ENCODE measurements at places on chromosomes 6 and 20. TPM values are rescaled to one million over a fixed set of nuclear protein-coding genes. Genes with fewer than 3 reads are reported as not detected.

DNA sequence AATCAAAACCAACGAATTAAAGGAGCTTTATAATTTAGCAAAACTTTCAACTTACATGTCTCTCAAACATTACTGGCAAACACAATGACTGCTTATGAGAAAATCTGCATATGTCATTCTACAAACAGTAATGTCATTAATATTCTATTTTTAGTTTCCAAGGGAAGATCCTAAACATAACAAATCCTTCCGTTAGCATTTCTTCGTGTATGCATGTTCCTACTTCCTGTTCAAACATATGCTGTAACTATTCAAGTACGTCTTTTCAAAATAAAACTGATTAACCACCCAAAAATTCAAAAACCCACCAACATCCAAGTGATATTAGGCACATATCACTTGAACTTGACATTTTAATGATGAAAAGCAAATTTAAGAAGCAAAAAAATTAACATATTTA lies 131.3 kb downstream of the HACE1 start:
- no peak overlapping the region for H3K4me3 ChIP-seq
- no peak for DNase-seq
- H3K36me3 ChIP-seq: no peaks in the 10 kb centered on the region
- no peaks in the 10 kb centered on the region for H3K27me3 ChIP-seq
- H3K4me1 ChIP-seq: no peaks in the 10 kb centered on the region
- H3K27ac ChIP-seq: peak overlapping the region; percentile 13

DNA sequence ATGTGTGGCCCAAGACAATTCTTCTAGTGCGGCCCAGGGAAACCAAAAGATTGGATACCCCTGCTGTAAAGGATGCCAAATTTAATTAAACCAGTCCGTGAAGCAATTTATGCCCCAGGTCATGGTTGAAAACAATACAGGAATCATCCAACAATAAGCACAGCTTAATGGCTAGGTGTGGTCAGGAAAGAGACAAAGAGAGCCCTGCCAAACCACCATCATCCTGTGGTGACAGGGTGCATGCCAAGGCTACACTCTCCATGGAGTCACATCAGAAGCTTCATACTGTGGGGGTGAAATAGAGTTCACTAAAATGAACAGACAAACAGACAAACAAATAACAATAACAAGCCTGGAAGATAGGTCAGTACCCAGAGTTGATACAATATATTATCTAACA lies 62.7 kb downstream of the DZANK1 start:
- no peaks in the 10 kb centered on the region for H3K36me3 ChIP-seq
- no peaks in the 10 kb centered on the region for H3K4me1 ChIP-seq
- no peak for DNase-seq
- H3K27ac ChIP-seq: no peak overlapping the region

DNA sequence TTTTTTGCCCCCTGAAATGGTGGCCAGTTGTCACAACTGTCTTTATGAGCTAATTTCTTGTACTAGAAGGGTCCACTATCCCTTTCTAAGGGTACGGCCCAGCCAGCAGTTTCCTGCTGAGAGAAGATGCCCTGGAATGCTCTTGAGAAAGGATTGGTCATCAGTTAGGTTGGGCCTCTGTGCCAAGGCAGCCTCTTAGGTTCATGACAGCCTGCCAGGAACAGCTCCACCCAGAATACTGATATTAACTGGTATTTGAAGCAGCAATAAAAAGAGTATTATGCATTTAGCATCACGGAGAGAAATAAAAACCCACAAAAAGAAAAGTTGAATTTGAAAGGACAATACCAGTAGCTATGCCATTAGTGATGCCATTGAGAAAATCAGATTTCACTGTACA lies 9.0 kb upstream of the HINT3 start:
- no peaks in the 10 kb centered on the region for H3K36me3 ChIP-seq
- H3K4me1 ChIP-seq: peaks cover 48% of the 10 kb centered on the region
- H3K27ac ChIP-seq: peak overlapping the region; percentile 75
- H3K27me3 ChIP-seq: no peaks in the 10 kb centered on the region

GRCh38 chr20:45924391-45925261 lies 9.9 kb upstream of the PCIF1 start:
- peaks cover 47% of the 10 kb centered on the region for H3K4me1 ChIP-seq
- peak overlapping the region; percentile 71 for H3K27ac ChIP-seq
- DNase-seq: no peak
- H3K27me3 ChIP-seq: no peaks in the 10 kb centered on the region
- peak overlapping the region; percentile 7 for H3K4me3 ChIP-seq

HUS1B gene
- total RNA-seq: 1.1 TPM

DNA sequence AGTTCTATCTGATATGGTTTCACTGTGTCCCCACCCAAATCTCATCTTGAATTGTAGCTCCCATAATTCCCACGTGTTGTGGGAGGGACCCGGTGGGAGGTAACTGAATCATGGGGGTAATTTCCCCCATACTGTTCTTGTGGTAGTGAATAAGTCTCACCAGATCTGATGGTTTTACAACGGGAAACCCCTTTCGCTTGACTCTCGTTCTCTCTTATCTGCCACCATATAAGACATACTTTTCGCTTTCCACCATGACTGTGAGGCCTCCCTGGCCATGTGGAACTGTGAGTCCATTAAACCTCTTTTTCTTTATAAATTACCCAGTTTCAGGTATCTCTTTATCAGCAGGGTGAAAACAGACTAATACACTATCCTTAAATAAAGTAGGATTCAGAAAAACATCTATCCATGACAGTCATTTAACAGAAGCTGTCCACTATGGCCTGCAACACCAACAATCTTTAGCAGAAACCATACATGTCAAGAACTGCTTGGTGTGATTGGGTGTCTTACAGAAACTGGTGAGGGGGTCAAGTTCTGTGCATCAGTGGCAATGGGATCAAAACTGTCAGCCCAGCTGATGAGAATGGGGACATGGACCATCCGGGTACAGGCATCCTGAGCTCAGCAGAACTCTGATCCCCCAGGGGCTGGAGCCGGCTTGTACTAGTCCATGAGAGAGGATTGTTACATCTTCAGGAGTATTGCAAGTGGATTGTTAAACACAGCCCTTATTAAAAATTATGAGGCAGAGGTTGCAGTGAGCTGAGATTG lies 59.2 kb downstream of the SCML4 start:
- H3K27ac ChIP-seq: no peak overlapping the region
- no peaks in the 10 kb centered on the region for H3K27me3 ChIP-seq
- H3K4me3 ChIP-seq: no peak overlapping the region

MICB gene
- total RNA-seq: 13.8 TPM

- DNase-seq: peak; percentile 55
- H3K27me3 ChIP-seq: no peaks in the 10 kb centered on the region
- no peak overlapping the region for H3K27ac ChIP-seq
These were observed 157.2 kb downstream of the CD83 start for GRCh38 chr6:14274546-14275492.

DNA sequence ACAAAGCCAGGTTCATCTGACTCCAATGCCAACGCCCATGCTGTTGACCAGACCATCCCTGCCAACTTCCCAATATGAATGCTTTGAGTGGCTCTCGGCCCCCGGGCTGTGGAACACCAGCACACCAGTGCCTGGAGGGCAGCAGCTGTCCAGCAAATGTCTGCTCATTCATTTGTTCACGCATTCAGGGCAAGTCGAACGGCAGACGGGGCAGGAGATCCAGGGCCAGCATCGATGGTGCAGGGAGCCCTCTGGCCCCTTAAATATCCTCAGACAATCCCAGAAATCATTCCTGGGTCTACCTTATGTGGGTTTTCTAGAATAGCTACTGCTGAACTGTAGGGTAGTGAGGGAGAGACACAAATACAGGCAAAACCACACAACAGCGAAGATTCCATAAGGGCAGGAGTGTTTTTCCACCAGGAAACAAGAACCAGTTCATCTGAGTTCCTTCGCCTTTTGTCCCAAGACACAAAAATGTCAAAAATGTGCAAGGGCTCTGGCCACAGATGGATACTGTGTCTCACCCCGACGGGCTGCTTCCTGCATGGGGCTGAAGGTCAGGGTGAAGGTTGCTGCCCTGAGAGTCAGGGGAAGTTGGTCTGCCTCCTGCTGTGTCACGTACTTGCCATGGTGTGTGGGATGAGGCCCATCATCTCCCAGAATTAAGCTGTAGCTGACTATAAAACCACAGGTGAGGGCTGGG lies 15.5 kb downstream of the RIPOR3 start:
- no peak overlapping the region for H3K4me3 ChIP-seq
- no peaks in the 10 kb centered on the region for H3K36me3 ChIP-seq
- no peak for DNase-seq

SOX12 gene
- total RNA-seq: 9.8 TPM

- peaks cover 9% of the 10 kb centered on the region for H3K27me3 ChIP-seq
- no peak for DNase-seq
- no peak overlapping the region for H3K4me3 ChIP-seq
- H3K36me3 ChIP-seq: no peaks in the 10 kb centered on the region
- no peaks in the 10 kb centered on the region for H3K4me1 ChIP-seq
These were observed 9.6 kb downstream of the TBXT start for GRCh38 chr6:166157930-166158617.

FNDC1 gene
- total RNA-seq: 0.44 TPM

DNA sequence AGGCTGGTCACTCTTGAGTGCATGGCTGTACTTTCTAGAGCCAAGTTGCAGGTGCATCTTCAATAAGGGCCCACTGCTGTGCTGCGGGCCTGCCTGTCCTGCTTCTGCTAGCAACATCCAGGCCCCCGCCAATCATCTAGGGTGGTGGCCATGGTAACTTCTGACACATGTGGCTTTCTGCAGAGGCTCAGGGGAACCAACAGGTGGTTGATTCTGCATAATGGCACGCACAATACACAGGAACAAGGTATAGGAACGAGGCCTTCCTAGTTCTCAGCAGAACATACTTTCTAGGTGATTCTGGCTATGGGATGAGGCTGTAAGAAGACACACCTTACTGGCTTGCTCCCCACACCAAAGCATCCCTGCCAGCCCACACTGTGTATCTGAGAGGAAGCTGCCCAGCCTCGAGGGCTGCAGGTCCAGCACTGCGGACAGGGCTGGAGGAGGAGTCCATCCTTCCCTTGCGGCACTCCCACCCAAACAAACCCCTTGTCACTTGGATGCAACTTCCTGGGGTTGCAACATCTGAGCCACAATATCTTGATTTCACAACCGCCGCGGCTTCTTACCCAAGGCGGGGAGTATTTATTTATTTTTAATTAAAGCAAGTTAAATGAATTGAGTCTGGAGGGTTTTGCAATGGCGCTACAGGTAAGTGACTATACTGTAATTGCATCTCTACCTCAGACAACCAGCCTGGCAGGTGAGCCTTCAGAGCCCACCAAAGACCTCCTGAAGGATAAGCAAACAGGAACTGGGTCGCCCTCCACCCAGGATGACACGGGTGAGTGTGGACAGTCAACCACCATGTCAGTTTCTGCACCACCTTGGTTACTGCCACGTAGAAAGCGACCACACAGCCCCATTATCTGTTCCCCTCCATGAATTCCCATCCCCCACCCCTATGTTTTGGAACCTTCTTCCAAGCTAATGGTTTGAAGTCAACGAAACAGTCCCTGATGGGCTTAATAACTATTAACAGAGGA lies 49.6 kb downstream of the SULF2 start:
- DNase-seq: peak; percentile 83
- H3K36me3 ChIP-seq: no peaks in the 10 kb centered on the region

- no peak for DNase-seq
- no peak overlapping the region for H3K4me3 ChIP-seq
- H3K27me3 ChIP-seq: no peaks in the 10 kb centered on the region
- no peak overlapping the region for H3K27ac ChIP-seq
- H3K36me3 ChIP-seq: no peaks in the 10 kb centered on the region
These were observed 33.8 kb upstream of the PLCB4 start for GRCh38 chr20:9035126-9035525.

GRCh38 chr20:62481425-62482145 lies 5.8 kb upstream of the GATA5 start:
- peaks cover 25% of the 10 kb centered on the region for H3K4me1 ChIP-seq
- no peak for DNase-seq
- no peaks in the 10 kb centered on the region for H3K36me3 ChIP-seq

DNA sequence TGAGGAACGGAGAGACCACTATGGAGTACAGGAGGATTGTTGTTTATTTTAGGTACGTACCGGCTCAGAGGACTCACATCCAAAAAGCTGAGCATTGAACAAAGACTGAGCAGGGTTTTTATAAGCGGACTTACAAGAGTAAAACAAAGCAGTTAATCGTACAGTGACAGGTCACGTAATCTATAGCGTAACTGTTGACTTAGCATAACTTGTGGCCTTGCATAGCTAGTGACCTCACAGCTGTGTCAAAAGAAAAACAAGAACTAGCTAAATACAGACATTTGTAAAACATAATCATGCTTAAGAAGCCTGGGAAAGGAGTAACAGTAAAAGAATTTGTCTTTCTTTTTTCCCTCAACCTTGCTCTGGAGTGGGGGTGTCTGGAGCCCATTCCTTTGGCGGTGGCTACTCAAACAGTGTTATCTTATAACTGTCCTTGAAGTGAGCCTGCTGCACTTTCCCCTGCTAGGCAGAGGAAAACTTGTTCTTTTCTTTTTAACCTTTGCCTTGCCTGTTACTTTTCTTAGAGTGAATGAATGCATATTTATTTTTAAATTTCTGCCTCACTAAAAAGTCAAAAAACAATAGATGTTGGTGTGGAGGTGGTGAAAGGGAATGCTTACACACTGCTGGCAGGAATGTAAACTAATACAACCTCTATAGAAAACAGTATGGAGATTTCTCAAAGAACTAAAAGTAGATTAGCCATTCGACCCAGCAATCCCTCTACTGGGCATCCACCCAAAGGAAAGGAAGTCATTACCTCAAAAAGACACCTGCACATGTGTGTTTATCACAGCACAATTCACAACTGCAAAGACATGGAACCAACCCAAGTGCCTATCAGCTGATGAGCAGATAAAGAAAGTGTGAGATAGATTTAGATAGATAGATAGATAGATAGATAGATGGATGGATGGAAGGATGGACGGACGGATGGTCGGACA lies 109.0 kb downstream of the TAF4 start:
- H3K27me3 ChIP-seq: peaks cover 25% of the 10 kb centered on the region
- H3K27ac ChIP-seq: no peak overlapping the region
- H3K4me1 ChIP-seq: no peaks in the 10 kb centered on the region
- DNase-seq: no peak
- no peak overlapping the region for H3K4me3 ChIP-seq

- H3K4me3 ChIP-seq: no peak overlapping the region
- no peaks in the 10 kb centered on the region for H3K36me3 ChIP-seq
- H3K27me3 ChIP-seq: no peaks in the 10 kb centered on the region
- DNase-seq: no peak
These were observed 359.2 kb downstream of the GJA1 start for GRCh38 chr6:121794630-121795029.

DNA sequence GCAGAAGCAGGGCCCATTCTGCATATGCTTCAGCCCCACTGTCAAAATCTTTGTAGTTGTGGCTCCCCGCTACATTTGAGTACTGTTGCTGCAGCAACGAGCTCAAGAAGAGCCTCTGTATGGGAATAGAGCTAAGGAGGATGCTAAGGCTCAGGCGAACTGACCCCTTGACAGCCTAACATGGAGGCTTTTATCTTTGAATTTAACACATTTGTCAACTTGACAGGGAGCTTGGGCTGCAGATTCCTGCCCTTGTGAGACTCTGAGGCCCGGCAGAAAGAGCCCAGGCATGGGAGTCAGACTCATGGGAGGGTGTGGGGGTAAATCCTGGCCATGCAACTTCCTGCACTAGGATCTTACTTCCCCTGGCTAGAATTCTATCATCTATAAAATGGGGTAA lies 278.7 kb upstream of the CITED2 start:
- H3K27me3 ChIP-seq: no peaks in the 10 kb centered on the region
- no peaks in the 10 kb centered on the region for H3K36me3 ChIP-seq
- no peak overlapping the region for H3K27ac ChIP-seq
- H3K4me3 ChIP-seq: no peak overlapping the region
- no peak for DNase-seq
- peaks cover 6% of the 10 kb centered on the region for H3K4me1 ChIP-seq
